ENCODE measurements at places on chromosomes 3 and 15.

- DNase-seq: no peak
Observed at GRCh38 chr15:78654272-78654671, 13.3 kb upstream of the CHRNB4 start.

GRCh38 chr3:116994351-116994879 is 284.8 kb downstream of the TUSC7 start:
- DNase-seq: no peak

GRCh38 chr3:183131735-183132134 is 30.8 kb downstream of the LAMP3 start:
- no peak for DNase-seq

DNA sequence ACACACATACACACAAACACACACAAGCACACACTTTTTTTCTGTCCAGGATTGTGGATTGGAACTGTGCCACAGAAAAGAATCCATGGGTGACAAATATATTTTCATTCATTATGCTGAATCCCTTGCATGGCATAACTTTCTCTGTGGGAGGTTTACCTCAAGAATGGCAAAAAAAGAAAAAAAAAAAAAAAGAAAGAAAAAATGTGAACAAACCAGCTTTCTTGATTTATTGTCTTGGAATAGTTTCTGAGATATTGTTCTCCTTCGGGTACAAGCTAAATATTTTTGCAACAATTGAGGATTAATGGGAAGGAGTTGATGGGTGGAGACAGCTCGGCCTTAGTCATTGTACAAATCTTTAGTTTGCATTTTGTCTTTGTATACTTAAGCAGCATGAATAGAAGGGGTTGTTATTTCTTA is 153.1 kb downstream of the GMNC start:
- DNase-seq: no peak

GRCh38 chr3:112813723-112814171 is 32.9 kb downstream of the CD200R1L start:
- DNase-seq: no peak

DNA sequence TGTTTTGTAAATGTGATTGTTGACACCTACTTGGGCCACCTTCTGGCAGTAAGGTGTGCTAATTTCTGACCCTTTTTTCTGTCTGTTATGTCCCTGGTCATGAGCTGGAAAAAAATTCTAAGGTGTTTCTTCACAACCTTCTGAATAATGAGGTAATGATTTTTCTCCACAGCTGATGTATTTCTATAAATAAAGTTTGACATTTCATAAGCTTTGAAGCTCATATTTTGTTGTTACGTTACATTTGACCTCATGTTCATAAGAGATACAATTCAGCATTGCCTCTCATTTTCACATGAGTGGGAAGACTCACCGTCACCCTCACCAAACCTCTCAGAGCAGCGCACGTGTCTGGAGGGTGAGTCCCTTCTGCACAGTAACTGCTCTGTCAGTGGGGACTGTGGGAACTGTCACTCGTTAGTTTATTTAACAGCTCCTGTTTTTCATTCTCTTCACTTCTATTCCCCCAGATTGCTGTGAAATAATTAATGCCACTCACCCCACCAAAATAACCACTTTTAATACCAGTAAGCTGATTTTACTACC is 140.9 kb downstream of the PLCL2 start:
- no peak for DNase-seq

- no peak for DNase-seq
Observed at GRCh38 chr15:68560501-68561113, 18.2 kb upstream of the CORO2B start.

DNA sequence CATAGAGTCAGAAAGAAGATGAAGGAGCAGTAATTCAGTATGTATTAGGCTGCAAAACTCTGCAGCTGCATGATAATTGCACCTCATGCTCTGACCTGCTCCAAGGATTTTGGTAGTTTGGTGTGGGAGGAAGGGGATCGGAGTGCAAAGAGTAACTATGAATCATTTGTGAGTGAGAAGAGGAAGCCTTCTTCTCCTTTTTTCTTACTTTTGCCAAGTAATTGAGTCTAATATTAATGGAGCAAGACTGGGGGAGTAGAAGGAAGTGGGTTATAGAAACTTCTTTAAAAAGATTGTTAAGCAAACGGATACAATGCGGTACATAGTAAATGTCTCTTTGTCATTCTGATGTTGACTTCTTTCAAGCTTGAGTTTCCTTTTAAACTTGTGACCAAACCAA is 276.5 kb downstream of the EDEM1 start:
- no peak for DNase-seq

DNA sequence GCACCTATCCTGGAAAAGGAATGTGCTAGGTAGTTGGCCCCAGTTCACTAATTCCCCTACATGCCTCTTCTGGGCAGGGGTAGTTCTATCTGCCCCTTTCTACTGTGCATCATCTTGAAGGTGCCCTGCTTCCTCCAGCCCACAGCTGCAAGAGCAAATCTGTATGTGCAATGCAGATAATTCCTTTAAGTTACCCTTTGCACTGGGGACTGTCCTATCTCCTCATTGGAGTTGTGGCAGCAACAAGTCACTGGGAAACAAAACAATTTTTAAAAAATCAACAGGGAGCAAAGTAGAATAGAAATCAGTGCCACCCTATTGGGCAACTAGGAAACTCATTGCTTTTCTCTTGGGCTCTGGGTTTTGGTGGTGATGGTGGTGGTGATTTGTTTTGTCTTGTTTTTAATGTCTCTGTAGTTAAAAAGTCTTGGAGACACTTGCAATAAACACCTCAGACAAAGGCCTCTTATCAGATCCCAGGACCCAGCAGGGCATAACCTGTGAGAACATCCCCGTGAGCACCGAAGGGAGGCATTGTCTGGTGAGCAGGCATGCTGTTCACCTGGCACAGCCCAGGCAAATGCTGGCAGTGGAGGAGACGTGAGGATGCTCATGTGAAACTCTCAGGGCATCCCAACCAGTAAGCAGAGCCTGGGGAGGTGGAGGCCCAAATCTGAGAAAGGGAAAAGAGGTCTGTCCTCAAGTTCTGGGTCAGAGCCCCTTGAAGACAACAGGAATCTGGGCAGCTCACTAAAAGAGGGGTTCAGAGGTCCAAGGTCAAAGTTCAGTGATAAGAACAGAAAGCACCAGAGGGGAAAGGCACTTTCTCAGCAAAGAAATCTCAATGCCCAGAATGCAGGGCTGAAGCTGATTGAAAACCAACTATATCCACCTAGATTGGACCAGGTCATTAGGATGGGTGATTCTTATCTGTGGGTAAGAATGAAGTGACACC is 27.9 kb downstream of the C2CD4B start:
- DNase-seq: no peak

DNA sequence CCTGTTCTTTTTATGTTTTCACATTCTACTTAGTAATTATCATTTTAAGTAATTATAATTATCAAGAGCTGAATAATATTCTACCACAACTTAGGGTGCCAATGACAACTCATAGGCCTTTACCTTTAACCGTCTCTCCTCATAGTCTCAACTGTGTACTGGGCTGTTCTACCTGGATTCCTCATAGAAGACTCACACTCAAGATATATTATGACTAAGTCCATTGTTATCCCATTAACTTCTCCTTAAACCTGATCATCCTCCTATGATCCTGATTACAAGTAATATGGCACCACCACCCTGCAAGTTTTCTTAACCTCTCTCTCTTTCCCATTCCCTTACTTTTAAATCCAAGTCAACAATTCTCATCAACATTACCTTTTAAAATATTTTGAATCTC is 285.9 kb upstream of the VEPH1 start:
- no peak for DNase-seq

GRCh38 chr3:177590826-177591225 is 393.5 kb upstream of the TBL1XR1 start:
- DNase-seq: no peak

DNA sequence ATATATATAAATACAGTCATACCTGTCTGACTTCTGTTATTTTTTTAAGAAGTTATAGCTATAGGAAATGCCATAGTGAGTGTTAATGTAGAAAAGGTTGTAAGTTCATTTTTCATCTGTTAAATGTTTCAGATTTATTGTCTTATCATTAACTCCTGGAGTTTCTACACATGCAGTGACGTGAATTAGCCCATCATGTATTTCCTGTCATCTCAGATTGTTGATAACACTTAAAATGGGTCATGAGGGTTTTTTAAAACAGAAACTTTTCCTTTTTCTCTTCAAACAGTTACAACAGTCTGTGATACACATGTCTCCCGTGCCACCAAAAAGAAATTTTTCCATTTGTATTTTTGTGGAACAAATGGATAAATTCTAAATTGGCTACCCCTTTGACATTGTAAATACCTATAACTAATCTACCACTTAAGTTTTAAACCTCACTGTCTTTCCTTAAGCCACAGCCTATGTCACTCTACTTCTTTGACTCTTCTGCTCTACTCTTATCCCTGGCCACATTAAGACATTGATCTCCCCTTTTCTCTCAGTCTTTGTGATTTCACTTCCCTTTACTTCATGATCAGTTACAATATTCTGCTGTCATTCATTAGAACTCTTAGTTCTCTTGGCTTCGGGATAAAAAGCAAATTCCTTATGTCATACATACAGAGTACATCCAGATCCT is 89.1 kb downstream of the NEO1 start:
- DNase-seq: no peak

- DNase-seq: no peak
Observed at GRCh38 chr3:79148786-79149185, 619.0 kb downstream of the ROBO1 start.

DNA sequence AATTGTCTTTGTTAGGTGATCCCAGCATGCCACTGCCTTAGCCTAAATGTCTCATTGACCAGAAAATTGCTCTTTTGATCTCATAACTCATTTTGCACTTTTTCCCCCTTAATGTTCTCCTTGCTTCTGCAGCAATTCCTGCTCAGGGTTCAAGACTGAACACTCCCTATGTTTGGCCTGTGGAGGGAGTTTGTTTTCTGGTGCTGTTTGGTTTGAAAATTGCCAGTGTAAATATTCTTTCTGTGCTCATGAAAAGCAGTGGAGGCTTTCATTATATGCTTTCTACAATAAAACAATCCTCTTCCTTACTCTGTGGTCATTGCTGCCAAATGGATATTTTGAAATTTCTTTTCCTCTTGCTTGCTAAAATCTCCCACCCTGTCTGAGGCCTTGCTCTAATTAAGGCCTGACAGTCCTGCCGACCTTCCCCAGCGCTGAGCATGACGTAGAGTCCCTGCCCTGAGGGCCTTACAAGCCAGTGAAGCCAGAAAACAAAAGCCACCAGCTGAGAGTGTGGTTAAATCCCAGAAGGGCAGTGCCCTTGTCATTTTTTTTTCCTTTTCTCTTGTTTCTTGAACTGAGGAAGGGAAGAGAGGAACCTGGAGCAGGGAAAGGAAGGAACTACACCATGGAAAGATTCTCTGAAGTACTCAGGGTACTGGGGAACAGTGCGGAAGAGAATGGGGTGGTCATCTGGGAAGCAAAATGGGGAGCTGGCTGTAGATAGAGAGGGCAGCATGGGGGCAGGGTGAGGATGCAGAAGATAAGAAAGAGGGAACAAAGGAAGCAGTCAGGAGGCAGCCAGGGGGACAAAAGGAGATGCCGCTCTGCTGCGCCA is 24.8 kb downstream of the ZBTB38 start:
- DNase-seq: no peak

GRCh38 chr3:126129398-126129891 is 45.5 kb upstream of the SLC41A3 start:
- DNase-seq: no peak

GRCh38 chr3:30189900-30190299 is 416.5 kb upstream of the TGFBR2 start:
- DNase-seq: no peak

DNA sequence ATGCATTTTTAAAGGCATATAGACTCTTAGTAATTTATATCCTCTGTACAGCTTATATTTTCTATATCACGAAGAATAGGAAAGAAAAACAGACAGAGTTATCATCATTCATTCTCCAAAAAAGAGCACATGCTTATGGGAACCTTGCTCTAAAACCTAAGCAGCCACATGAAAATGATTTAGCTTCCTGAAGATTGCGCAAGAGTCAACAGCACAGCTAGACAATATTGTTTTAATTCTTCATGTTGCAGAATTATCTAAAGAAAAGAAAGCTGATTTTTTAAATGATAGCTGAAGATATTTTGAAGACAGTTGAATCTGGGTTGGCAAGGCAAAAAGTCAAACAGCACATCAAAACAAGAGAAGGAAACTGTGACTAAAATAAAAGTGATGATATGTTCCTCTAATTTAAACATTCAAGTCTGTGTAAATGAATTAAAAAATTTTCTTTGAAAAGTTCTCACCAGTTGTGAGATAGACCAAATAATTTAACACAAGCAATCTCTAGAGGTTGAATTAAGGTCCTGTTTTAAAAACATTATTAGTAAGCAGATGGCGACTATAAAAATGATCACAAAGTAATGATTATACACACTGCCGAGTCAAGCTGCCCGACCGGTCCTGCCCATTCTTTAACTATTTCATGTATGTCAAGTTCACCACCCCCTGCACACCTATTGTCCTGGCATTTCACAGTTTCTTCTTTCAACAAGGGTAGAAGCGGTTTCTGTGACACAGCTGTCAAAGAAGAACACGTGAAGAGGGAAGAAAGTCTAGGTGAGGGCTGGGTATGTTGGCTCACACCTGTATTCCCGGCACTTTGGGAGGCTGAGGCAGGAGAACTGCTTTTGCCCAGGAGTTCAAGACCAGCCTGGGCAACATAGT is 74.2 kb upstream of the BHLHE40 start:
- no peak for DNase-seq

DNA sequence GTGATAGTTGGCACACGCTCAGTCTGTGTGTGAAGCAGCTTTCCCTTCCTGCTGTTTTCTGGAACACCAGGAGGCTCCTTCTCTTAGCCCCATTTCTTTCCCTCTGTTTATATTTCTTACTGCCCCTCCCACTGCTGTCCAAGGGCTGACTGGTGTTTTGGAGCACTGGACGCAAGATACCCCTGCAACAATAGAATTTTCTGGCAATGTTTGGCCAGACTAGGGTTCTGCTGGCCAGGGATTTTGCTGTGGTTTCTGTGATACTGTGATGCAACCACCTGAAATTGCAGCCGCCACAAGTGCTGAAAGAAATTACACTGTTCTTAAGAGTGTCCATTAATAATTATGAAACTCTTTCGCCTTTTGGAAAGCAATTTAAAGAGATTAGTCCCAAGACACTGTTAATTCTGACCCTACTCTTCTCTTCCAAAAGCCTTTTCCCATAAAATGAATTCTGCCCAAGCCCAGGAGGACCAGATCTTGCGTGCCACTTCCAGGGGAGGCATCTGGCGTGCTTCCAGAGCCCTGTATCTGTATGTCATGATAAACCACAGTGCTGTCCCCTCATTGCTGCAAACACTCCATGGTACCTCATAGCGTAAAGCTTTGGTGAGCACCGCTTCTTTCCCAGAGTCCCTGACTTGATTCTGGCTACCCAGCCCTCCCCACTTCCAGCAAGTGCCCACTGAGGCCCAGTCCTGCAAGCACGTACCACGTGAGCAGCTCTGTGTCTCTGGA is 159.4 kb upstream of the CHRM5 start:
- DNase-seq: no peak

GRCh38 chr3:11136830-11137626 is 17.3 kb upstream of the HRH1 start:
- DNase-seq: no peak
